Type B pancreatic cell (in vitro differentiated cells): ENCODE measurements at places on chromosomes 11 and 22.

DNA sequence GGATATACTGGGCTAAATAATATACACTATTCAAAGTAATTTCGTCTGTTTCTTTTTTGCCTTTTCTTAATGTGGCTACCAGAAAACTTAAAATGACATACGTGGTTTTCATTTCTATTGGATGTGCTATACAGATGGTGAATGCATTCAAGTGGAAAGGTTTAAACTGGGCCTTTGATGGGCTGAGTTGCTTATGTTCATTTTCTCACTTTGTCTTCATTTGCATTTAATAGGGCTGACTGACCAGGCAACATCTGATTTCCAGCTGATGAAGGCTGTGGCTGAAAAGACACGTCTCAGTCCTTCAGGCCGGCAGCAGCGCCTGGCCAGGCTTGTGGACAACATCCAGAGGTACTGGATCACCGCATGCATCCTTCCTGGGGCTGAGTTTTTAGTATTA lies 27.9 kb downstream of the PIWIL4 start:
- H3K36me3 ChIP-seq: peaks cover 16% of the 10 kb centered on the region
- no peaks in the 10 kb centered on the region for H3K27me3 ChIP-seq
- H3K4me3 ChIP-seq: no peak overlapping the region
- DNase-seq: no peak
- peaks cover 8% of the 10 kb centered on the region for H3K4me1 ChIP-seq
- no peak overlapping the region for H3K27ac ChIP-seq

DNA sequence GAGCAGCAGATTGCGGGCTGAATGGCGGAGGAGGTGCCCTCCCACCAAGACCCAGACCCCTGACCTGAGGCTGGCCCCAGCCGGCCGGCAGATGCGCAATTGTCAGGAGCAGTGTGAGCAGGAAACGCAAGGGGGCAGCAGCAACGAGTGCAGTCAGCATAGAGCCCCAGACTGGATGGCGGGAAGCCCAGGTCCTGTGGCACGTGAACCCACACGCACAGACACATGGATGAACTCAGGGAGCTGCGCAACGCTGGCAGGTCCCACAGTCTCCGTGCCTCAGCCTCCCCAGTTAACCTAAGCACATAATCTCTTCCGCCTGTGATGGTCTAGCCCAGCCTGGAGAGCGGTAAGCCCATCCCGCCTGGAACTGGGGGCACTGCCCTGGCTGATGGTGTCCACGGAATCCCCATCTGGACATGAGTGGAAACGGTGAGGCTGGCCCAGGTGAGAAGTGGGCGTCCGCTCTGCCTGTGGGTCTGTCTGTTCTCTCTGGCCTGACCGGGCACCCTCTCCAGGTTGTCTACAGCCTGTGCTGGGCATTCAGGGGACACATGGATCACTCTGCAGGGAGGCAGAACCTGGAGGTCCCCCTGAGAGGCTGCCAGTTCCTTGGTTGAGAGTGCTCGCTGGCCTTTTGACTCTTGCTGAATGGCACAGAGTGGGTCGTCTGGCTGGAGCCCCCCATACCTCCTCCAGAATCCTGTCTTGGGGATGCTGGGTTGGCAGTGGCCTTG lies 626 bp upstream of the TBX10 start:
- no peak overlapping the region for H3K27ac ChIP-seq
- DNase-seq: peak; percentile 72
- no peaks in the 10 kb centered on the region for H3K4me1 ChIP-seq
- H3K27me3 ChIP-seq: peaks cover 5% of the 10 kb centered on the region

DNA sequence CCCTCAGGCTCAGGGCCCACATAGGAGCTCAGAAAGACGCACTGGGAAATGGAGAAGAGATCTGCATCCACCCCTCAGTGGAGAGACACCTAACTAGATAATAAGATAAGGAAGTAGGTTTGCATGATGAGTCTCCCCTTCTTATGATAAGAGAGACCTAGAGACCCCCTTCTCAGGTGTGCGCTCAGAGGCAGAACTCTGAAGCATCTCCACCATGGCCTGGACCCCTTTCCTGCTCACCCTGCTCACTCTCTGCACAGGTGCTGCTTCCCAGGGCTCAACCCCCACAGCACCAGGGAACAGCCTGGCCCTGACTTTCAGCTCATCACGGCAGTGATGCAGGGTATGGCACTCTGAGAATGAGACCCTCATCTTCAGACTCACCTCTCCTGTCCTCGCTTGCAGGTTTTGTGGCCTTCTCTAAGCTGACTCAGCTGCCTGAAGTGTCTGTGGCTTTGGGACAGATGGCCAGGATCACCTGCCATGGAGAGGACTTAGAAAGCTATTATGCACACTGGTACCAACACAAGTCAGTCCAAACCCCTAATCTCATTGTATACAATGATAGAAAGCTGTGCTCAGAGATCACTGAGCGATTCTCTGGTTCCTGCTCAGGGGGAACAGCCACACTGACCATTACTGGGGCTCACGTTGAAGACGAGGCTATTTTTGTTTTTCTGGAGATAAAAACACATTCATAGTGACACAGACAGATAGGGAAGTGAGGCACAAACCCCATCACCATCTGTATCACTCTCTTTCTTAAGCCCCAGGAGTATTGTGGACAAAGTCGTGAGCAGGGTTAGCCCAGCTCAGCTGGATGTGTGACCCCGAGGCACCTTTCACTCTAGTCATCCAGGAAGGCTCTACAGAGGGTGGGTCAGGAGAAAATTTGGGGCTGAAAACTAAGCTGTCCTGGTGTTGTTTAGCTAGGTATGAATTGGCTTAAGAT lies 29.7 kb upstream of the IGLL5 start:
- H3K27me3 ChIP-seq: peaks cover 48% of the 10 kb centered on the region
- no peak overlapping the region for H3K27ac ChIP-seq
- H3K36me3 ChIP-seq: no peaks in the 10 kb centered on the region
- peaks cover 4% of the 10 kb centered on the region for H3K4me1 ChIP-seq
- no peak overlapping the region for H3K4me3 ChIP-seq
- no peak for DNase-seq

DNA sequence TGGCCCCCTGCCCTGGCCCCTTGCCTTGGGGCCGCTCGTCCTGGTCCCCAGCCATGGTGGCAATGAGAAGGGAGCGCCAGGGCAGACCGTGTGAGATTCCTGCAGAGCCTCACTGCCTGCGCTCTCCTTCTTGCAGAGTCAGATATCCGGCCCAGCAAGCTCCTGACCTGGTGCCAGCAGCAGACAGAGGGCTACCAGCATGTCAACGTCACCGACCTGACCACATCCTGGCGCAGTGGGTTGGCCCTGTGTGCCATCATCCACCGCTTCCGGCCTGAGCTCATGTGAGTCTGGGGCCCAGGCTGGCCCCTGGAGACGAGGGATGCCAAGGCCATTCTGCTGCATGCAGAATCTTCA lies 114.1 kb downstream of the MICAL2 start:
- no peak overlapping the region for H3K4me3 ChIP-seq
- peak overlapping the region; percentile 89 for H3K27ac ChIP-seq
- peaks cover 25% of the 10 kb centered on the region for H3K4me1 ChIP-seq
- DNase-seq: no peak
- H3K27me3 ChIP-seq: no peaks in the 10 kb centered on the region
